SW 1271 (cell line): ENCODE measurements at places on chromosomes 6 and 20.

- DNase-seq = no peak
Observed at GRCh38 chr6:111583986-111584385, 21.7 kb downstream of the TRAF3IP2 start.

GRCh38 chr20:11919581-11919980 lies 1.9 kb downstream of the BTBD3 start:
- no peak for DNase-seq

DNA sequence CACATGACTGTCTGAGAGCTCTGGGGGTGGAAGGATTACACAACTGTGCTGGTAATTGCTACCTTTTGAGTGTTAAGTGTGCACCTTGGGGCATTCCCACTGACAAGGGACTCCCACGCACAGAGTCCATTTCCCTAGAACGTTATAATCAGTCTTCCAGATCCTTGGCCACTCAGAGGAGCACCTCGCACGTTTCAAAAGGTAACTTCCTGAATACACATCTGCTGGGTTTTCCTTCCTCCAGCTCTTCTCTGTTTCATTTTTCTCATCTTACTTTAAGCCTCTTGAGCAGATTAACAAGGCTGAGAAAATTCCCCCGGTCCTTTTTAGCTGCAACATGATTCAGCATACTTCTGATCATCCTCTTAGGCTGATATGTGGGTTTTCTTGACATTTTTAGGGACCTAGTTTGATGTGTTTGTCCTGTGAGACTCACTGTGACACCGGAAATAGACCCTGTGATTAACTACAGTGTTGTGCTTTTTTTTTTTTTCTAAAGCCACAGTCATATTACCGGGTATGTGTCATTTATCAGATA lies 98.4 kb upstream of the DUSP22 start:
- DNase-seq = no peak

GRCh38 chr20:38842558-38842981 lies 37.1 kb downstream of the PPP1R16B start:
- DNase-seq = no peak

DNA sequence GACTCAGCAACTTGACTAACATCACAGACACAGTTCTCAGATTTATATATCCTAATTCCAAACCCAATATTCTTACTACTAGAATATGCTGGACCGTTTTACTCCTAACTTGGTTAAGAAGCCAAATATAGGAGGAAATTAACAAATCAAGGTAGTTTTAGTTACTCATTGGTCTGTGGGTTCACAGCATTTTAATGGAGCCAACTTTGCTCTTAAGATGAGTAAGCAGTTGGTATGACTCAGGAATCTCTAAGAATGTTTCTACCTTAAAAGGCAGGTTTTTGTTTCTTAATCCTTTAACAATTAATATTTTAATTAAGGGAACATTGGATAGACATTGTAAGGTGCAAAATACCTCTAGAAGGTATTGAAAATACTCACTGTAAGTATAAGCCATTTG lies 31.6 kb downstream of the OPRM1 start:
- no peak for DNase-seq

DNA sequence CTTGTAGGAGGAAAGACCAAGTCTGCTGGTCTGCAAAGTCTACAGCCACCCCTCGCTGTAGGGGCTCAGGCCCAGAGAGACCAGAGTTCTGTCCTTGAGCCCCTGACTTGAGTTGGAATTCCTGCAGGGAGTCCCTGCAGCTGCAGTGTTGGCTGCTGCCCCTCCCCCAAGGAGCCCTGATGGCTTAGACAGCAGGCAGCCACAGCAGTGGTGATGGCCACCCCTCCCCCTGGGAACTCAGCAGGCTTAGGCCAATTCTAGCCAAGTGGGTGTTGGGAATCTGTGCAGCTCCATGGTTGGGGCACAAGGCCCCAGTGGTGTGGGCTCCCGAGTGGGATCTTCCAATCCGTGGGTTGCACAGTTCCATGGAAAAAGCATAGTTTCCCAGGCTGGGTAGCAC lies 345.4 kb downstream of the CD109 start:
- no peak for DNase-seq

DNA sequence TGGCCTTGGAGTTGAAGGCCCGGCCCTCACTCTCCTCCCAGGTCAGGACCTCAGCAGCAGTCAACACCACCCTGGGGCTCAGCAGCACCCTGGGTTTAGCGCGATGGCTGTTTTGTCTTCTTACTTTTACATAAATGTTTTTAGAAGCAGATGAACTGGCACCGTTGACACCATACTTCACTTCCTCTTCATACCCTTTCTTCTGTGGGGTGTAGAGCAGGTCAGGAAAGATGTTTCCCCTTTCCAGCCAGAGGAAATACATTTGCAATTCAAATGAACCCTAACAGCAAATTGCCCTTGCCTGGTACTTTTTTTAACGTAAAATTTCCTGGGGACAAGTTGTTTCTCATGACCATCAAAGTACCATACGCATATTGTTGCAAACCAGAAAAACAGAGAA lies 54.7 kb upstream of the SNX9 start:
- DNase-seq = no peak

- DNase-seq = no peak
Observed at GRCh38 chr20:63135411-63135810, 80.5 kb downstream of the YTHDF1 start.

DNA sequence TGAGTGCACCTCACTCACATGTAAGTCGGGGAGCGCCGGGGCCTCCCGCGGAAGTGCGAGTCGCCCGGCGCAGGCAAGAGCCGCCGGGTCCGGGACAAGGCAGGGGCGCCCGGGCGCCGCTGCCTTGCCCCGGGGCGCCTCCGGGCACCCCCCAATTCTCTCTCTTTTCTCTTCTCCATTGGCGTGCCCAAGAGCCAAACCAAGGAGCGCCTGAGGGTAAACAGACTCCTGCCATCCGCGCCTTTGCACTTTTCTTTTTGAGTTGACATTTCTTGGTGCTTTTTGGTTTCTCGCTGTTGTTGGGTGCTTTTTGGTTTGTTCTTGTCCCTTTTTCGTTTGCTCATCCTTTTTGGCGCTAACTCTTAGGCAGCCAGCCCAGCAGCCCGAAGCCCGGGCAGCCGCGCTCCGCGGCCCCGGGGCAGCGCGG lies 36.8 kb downstream of the GNAS start:
- no peak for DNase-seq

DNA sequence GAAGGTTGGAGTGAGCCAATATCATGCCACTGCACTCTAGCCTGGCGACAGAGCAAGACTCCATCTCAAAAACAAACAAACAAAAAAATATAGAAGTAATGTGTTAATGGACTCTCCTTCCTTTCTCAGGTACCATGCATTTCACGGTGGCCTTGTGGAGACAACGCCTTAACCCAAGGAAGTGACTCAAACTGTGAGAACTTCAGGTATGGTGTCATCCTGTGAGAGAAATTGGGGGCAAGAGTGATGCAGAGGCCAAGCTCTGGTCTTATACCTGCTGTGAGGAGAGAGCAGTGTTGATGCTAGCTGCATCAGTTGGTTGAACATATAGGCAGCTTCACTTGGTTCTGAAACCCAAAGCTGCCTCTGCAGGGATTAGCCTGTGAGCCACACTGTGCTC lies 6.2 kb downstream of the ITCH start:
- DNase-seq = peak; percentile 59

GRCh38 chr6:17870300-17871188 lies 116.9 kb downstream of the KIF13A start:
- DNase-seq = no peak
